ENCODE measurements at places on chromosomes 3 and 15.

DNA sequence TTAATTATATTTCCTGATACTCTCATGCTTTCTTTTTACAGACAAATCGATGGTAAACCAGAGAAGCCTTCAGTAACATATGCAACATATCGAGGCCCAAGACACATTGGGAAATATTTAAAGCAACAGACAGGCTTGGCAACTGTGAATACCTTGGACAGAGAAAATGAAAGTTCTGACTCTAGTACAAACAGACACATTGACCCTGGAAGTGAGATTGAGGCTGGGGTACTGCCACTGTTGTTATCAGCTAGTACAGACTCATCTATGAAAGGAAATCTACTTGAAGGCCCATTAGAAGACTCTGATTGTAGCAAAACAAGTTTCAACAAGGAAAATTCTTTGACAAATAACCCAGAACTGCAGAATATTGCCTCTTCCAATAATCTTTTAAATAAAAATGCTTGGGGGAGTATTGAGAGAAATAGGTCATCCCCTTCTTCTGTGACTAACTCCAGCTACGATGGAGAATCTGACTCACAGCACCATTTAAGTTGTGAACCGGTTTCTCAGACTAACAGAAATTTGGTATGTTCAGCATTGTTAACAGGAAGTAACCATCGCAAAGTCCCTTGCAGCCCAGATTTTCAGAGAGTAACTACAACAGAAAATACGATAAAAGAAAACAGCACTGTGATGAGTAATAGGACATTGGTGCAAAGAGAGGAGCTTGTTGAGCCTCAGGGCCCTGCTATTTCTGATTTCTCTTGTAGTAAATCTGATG, 50.2 kb downstream of the CRYBG3 start:
- no peak for DNase-seq

GRCh38 chr3:133452641-133453319, 52.9 kb downstream of the BFSP2 start:
- DNase-seq = no peak

GRCh38 chr3:81910244-81910852, 148.9 kb upstream of the GBE1 start:
- DNase-seq = no peak

DNA sequence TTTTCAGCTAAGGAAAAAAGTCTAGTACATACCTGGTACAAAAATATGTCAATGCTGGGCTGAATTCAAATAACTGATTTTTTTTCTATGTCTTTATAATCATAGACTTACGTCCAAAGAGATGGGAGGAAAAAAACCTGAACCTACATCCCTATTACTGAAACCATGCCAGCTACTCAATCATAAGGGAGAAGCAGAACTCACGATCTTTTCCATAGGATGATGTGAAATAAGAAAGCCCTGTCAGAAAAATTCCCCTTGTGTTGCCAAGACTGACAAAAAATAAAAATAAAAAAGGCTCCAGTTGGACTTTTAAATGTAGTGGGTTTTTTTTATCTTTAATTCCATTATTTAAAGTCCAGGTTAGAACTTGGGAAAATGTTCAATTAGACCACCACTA, 3.3 kb downstream of the MSL2 start:
- DNase-seq = no peak

DNA sequence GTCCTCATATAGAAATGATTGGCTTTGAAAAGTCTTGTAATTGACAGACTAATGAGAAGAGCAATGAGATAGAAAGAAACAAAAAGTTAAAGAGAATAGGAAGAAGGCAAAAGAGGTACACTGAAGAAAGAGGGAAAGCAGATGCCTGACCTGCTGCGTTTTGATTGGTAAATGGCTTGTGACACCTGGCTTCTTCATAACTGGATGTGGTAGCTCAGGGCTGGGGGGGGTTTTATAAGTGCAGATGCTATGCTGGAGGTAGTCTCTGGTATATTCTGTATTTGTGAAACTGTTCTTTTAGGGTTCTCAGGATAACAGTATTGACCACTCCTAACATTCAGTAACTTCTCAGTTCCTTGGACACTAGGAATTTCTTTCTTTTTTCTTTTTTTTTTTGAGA, 1.4 kb downstream of the STARD9 start:
- DNase-seq = no peak

- no peak for DNase-seq
Observed at GRCh38 chr3:16337856-16338540, 73.0 kb downstream of the OXNAD1 start.

DNA sequence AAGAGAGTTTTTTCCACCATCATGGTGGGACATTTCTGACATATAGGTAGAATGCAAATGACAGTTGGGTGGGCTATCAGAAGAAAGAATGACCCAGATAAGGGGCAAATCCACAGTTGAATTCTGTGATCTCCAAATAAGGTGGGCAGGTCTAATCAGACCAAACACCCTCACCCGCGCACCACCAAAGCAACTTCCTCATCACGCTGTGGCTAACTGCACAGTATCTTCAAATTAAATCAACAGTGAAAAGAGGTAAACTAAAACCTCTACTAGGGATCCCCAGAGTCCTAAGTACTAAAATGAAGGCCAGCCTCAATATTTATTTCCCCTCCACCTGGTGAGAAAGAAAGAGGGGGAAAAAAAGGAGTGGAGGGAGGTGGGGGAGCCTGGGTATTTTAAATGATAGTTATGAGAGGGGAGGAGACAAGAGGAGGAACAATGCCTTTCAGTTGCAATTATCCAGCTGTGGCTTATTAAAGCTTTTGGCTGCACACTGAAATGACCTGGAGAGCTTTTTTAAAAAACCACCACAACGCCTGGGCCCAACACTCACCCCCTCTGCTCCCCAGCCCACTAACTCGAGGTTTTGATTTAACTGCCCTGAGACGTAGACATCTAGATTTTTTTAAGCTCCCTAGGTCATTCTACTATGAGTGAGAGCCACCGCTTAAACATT, 61.0 kb downstream of the LRIG1 start:
- no peak for DNase-seq

DNA sequence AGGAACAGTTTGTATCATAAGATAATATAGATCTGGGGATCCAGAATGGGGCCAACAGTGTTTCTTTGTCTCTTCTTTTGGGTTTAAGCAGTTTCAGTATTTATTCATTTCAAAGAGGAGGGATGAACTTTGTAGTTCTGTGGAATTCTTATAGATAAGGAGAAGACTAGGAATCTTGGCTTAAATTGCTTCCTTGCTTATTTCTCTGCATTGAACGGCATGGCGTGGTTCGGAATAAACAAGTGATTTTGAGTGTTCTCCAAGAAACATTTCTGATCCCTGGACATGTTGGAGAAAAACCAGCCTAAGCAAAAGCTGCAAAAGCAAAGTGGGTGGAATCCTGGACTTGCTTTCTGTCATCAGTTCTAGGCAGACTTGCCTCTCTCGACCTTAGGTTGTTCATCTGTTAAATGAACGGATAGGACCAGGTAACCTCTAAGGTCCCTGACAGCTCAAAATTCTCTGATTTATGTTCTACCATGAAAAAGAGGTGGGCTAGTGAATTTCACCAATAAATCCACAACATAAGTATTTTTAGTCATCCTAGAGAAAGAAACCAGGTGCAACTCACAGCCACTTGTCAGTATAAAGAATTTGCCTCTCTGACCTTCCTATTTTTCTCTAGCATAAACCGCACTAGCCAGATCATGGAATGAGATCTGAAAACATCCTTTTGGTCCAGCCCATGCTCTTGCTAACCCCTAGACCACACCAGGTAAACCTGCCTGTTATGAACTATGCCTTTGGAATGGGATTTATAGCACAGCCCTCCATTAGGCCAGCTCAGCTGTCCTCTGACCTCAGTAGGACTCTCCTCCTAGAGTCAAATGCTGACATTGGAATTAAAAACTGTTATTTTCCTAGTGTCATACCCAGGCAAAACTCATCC, 78.8 kb downstream of the CLDN11 start:
- no peak for DNase-seq

GRCh38 chr3:48655606-48656005, 7.1 kb downstream of the CELSR3 start:
- DNase-seq = peak; percentile 44

DNA sequence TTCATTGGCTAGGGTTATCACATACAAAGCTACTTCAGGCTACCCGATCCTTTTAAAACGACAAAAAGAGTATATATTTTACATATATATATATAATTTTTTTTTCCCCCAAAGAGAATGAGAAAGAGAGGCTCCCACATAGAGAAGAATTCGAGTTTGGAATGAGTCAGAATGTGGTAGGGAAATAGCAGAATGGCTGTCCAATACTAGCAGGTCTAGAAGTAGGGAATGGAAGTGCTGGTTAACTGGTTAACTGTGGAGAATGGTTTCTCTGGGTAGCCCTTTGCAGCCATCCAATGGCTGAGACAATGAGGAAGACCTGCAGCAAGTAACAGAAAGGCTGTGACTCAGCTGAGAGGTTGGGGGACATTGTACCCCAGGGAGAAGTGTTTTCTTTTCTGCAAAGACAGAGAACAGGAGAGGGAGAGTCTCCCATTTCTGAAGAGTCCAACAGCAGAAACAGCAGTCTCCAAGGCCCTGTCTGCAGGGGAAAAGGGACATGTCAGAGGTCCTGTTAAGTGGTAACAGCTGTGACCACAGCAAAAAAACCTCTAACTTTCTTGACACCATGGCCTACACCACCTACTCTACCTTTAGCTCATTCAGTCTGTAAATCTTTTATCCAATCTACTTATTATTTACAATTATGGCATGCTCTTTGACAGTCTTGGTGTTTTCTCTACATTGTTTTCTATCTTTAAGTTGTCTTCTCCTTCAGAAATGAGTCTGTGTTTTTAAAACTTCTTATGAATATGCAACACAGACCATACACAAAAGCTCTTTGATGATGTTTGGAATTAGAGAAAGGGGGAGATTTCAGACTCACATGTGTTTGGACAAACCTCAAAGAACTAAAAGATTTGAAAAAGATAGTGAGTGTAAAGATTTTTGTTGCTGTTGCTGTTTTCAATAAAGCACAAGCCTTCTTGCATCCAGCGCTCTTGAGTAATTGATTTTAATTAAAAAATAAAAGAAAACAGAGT, 116.1 kb upstream of the SLC7A14 start:
- no peak for DNase-seq

DNA sequence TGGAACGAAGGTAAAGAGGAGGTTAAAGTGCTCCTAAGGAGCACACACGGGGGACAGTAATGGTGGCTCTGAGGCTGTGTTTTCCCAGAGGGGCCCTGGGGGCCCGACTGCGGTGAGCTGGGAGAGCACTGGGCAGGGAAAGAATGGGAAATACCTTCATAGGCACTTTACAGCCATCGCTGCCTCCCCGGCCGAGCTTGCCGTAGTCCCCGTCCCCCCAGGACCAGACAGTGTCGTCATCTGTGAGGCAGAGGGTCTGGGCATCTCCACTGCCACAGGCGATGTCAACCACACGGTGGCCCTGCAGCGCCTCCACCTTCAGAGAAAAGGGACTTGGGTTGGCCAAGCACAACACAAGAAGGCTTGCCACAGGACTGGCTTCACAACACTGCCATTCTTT, 32.8 kb upstream of the OCA2 start:
- DNase-seq = no peak

GRCh38 chr3:196274585-196274984, 12.9 kb downstream of the PCYT1A start:
- peak; percentile 38 for DNase-seq

GRCh38 chr3:118949113-118949760, 85.4 kb downstream of the IGSF11 start:
- no peak for DNase-seq

GRCh38 chr3:13078163-13078905, 5.1 kb upstream of the IQSEC1 start:
- no peak for DNase-seq

- DNase-seq = no peak
Observed at GRCh38 chr15:52117549-52117948, 5.0 kb upstream of the BCL2L10 start.

DNA sequence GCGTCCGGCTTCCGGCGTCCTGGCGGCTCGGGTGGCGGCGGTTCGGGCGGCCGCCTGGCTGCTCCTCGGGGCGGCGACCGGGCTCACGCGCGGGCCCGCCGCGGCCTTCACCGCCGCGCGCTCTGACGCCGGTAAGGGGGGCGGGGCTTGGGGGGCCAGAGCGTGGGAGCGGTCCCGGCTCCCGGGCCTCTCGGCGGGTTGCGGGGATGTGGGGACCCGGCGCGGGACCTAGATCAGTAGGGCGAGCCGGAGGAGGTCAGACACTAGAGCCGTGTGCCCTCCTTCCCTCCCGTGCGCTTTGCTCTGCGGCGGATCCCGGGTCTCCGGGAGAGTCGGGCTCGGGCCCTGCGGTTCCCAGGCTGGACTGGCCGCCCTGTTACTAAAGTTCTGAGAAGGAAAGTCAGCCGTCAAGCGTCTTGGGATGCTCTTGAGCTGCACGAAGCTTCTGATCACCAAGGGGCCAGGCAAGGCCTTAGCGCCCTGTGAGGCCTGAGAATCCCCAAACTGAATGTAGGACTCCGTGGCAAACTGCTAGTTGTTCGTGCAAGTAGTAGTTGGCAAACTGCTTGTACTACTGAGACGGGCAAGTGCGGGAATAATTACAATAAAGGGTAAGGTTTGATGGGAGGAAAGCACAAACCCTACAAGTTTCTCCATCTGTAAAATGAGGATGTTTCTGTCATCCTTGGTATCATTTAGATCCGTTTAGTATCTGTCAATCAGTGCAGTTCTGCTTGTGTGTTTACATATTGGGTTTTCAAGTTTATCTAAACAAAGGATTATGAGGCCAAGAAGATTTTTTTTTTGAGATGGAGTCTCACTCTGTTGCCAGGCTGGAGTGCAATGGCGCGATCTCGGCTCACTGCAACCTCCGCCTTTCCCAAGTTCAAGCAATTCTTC, 587 bp downstream of the PIGX start:
- DNase-seq = no peak

- DNase-seq = no peak
Observed at GRCh38 chr3:41164777-41165176, 34.5 kb upstream of the CTNNB1 start.

GRCh38 chr3:187006864-187007630, 76.7 kb downstream of the ST6GAL1 start:
- DNase-seq = no peak

DNA sequence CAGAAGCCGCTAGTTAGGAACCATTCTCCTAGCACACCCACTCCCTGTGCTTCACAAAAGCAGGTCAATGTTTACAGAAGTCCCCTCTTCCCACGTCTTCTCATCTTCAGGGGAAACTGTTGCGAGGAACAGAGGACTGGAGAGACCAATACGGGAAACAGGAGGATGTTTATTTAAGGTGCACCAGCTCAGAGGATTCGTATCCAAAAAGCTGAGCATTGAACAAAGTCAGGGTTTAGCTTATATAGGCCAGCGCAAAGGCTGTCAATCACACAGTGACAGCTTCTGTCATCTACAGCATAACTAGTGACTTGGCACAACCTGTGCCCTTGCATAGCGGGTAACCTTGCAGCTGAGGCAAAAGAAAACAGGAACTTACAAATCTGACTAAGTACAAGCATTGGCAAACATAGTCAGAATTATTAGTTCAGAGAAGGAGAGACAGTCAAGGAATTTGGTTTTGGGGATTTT, 61.3 kb downstream of the ZDHHC19 start:
- no peak for DNase-seq

- DNase-seq = no peak
Observed at GRCh38 chr3:159884661-159885402, 103.8 kb upstream of the IL12A start.

GRCh38 chr15:60386615-60387014, 11.2 kb downstream of the ANXA2 start:
- DNase-seq = no peak

GRCh38 chr3:42524751-42525150, 22.3 kb downstream of the VIPR1 start:
- DNase-seq = no peak
